Activated naive CD4-positive, alpha-beta T cell treated with Interleukin-2 at 50 U/mL for 16 hours (primary cell): ENCODE measurements at places on chromosomes 11 and 22.

DNA sequence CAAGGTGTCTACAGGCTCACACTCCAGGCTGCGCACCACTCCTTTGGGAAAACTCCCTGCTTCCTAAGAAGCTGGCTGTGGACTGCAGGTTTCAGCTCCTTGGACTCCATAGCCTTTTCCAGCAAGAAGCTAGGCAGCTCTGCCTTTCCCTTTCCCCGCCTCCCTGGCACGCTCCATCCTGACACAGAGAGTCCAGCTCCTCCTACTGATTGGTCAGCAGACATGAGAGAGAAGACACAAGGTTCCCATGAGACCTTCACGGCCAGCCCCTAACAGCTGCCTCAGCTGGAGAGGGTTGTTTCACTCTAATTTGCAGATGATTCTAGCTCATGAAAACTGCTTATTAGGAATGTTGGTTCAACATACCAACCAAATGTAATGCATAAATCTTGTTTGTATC, 27.6 kb downstream of the TENM4 start:
- DNase-seq, result no peak

GRCh38 chr22:19720999-19721329, 2.4 kb upstream of the GP1BB start:
- DNase-seq, result no peak

DNA sequence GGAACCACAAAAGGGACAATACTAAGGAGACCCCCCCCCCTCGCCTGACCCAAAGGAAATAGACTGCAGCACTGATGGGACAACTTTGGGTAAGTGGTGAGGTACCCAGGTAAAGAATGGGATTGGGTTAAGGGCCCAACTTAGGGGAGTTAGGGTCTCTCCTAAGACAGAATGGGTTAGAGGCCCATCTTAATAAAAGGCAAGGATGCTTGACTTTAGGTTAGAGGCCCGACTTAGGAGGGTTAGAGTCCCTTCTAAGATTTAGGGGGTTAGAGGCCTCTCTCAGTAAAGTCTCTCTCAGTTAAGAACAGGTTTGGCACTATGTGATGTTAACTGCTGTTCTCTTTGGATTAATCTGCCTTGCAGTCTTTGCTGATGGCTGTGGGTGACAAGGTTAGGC, 41.0 kb upstream of the DBX1 start:
- DNase-seq, result no peak

- peak; percentile 73 for DNase-seq
Measured at GRCh38 chr11:848380-848931, 5.8 kb downstream of the TSPAN4 start.

- DNase-seq, result no peak
Measured at GRCh38 chr11:87368151-87368550, 330.4 kb downstream of the TMEM135 start.

DNA sequence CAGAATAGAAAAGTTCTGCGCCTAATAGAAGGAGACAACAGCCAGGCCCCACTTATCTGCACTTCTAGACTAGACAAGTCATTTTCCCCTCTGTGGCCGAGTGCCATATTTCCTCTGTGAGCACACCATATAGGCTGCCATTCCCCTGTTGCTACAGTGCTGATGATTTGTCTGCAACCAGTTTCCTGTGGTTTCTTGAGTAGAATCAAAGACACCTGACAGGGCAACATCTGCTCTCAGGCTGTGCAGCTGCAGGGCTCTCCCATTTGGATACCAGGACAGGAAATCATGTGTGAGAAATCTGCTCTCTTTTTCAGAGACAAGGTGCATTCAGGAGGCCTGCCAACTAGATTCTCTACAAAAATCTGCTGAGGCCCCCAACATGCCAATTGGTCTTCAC, 879.3 kb downstream of the DLG2 start:
- DNase-seq, result no peak

DNA sequence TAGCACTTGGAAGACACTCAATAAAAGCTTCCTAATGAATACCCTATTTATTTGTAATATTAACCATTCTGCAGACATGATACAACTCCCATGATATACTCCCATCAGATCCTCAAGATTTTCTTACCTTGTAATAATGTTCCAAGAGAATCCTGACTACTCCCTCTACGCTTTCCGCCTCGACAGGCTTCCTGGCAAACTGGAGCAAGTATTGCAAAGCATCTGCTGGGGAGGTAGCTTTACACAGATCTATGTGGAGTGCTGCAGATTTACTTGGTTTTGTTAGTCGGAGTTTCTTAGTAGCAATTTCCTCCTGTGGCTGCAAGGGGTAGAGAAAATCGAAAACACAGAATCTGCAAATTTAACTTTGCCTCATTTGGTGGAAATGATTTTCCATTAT, 3.5 kb downstream of the INTS4 start:
- DNase-seq, result no peak

- DNase-seq, result no peak
Measured at GRCh38 chr11:93741882-93742226, 382 bp downstream of the C11orf54 start.

GRCh38 chr11:16956538-16957153, 57.6 kb downstream of the PLEKHA7 start:
- DNase-seq, result no peak

GRCh38 chr22:40660730-40661129, 18.6 kb upstream of the MCHR1 start:
- DNase-seq, result no peak

- no peak for DNase-seq
Measured at GRCh38 chr11:70368961-70369360, 29.4 kb upstream of the CTTN start.

DNA sequence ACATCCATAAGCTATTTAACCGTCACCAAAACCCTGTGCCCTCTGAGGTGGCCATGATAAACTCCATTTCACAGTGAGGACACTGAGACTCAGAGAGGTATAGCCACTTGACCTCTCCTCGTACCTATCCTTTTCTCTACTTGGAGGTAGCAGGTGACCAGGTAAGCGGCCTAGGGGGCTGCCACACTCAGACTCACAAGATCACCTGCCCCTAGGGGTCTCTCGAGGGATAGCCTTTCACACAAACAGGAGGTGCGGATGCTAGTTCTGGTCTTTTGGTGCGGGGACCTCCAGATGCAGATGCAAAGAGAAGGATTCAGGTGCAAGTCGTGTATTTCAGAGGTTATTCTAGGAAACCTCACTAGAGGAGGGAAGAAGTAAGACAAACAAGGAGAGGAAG, 14.6 kb downstream of the MS4A18 start:
- DNase-seq, result no peak

- no peak for DNase-seq
Measured at GRCh38 chr11:7909585-7910285, 21.3 kb downstream of the OR10A6 start.

- DNase-seq, result no peak
Measured at GRCh38 chr11:126732981-126733380, 267.6 kb downstream of the KIRREL3 start.

- DNase-seq, result no peak
Measured at GRCh38 chr22:22196018-22196533, 48.5 kb upstream of the VPREB1 start.

- no peak for DNase-seq
Measured at GRCh38 chr11:102430158-102430836, 22.3 kb downstream of the TMEM123 start.

- no peak for DNase-seq
Measured at GRCh38 chr22:17814084-17814483, 39.8 kb upstream of the BID start.

DNA sequence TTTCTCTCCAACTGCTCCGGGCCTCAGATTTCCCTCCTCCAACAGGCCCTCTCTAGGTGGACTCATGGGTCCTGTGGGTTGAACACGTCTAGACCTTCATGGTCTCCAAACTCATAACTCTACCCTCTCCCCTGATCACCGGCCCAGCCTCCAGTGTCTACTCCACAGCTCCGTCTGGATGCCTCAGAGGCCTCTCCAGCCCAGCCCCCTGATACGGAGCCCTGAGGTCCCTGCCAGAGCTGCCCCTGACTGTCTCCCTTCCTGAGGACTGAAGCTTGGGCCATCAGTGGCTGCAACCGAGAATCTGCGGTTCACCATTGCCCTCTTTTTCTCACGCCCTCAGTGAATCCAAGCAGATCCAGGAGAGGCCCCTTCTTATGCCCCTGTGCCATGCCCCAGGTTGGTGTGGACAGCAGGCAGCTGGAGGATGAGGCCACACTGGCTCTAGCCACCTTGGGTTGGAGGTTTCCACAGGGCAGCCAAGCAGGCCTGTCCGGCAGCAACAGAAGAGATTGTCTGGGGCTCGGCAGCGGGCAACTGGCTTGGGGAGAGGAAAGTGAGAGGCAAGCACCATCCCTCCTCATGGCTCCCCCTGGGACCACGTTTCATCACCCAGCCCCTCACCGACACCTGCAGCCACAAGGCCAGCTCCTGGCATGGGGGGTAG, 104.6 kb upstream of the FGF3 start:
- no peak for DNase-seq
